ENCODE measurements at places on chromosomes 12 and 14.

GRCh38 chr12:93167841-93168492 lies 209.8 kb upstream of the NUDT4 start:
- DNase-seq: no peak

DNA sequence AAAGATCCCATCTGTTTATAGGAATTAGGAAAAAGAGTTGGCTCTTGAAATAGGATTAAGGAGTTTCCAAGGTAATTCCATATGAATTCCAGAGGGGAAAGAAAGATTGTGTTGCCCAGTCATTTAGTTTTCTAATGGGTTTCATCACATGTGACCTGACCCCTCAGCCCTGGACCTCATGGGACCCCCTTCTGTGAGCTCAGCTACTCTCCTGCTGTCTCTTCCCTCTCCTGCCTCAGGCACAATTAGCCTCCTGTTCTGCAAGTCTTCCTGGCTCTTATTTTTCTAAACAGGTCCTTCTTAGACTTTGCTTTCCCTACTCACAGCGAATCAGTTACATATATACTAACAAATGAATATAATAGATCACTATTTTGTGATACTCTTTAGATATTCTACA lies 237.7 kb downstream of the TRHDE start:
- no peak for DNase-seq

DNA sequence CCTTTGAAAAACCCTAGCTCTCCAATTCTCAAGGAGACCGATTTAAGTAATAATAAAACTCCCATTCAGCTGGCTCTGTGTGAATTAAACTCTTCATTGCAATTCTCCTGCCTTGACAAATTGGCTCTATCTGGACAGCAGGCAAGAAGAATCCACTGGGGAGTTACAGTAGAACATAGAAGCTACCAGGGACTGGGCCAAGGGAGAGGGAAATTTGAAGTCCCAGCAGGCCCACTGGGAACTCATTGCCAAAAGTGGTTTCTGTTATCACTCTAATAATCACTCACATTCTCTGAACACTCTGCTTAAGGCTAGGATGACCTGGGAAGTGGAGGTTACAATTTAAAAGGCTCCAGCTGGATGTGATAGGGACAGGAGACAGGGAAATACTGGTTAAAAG lies 384.5 kb upstream of the CCDC196 start:
- DNase-seq: no peak

GRCh38 chr14:100585448-100586152 lies 1.6 kb downstream of the BEGAIN start:
- no peak for DNase-seq

DNA sequence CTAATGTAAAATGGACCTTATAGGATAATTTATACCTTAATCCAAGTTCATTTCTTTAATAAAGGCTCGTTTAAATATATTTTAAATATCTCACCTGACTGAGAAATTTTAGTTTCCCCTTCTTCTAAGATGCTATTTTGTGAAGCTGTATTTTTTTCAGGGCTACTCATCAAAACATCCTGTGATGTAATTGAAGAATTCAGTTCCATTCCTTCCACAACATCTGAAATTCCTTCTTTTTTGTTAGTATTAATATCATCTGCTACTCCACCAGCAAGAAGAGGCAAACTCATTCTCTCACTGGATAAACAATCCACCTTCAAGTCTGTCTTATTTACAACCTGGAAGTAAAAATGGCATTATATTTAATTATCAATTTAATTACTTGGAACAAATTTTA lies 22.5 kb downstream of the LGALS3 start:
- DNase-seq: no peak

DNA sequence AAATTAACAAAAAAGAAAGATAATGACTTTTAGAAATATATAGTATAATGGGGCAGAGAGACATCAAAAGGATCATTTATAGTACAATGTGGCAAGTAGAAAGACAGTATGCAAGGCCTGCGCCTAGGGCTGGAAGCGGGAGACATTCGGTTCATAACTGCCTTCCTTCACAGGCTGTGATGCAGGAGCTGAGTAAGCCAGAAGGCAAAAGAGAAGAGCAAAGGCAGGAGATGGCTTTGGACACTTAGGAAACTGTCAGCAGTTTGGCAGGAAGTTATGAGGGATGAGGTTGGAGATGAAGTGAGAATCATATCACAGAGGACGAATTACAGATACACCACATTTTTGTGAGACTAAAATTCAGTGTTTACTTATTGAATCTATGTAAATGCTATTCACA lies 97.8 kb downstream of the EPS8 start:
- DNase-seq: no peak

GRCh38 chr12:68326716-68327115 lies 5.4 kb downstream of the MDM1 start:
- no peak for DNase-seq

DNA sequence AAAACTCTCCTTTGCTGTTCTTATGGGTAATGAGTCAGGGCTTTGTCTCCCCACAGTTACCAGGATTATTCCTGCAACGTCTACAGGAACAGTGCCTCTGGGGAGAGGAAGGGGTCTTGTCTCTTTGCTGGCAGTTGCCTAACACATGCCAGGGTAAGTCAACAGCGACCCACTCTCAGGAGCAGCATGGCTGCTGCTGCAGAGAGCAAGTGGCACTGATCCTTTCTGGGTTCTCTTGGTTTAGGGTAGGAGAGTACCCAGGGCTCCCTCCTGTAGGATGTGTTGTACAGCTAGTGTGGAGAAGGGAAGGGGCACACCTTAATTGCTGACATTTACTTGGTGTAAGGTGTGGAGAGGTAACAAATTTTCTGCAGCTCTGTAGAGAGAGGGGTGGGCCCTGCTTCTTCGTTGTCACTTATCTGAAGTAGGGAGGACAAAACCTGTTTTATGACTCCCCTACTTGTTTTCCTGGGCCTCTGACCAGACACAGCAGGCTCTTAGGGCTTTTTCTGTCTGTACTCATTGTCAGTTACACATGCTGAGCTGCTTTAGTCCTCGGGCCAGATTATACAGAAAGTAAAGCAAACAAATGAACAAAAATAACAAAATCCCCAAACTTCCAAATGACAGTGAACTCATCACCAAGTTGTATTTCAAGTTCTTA lies 168.2 kb downstream of the ACSS3 start:
- no peak for DNase-seq

GRCh38 chr12:42798811-42799438 lies 209.4 kb upstream of the PRICKLE1 start:
- DNase-seq: no peak

DNA sequence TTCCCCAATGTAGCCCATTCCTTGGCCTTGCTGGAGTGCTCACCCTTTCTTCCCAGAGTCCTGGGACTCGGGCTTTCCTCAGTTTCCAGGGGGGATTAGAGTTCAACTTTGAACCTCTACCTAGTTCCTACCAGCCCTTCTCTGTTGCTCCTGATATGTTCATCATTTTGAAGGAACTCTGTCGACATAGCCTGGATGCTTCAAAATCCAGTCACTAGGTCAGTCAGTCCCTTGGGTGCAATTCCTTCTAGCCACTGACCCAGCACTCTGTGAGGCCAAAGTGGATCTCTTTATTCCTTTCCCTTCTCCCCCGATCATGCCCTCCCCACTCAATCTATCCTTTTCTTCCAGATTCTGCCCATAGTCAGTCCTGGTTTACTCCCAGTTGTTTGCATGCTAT lies 72.3 kb upstream of the TMCC3 start:
- DNase-seq: no peak

GRCh38 chr12:90675106-90675505 lies 279.9 kb downstream of the CCER1 start:
- DNase-seq: no peak

DNA sequence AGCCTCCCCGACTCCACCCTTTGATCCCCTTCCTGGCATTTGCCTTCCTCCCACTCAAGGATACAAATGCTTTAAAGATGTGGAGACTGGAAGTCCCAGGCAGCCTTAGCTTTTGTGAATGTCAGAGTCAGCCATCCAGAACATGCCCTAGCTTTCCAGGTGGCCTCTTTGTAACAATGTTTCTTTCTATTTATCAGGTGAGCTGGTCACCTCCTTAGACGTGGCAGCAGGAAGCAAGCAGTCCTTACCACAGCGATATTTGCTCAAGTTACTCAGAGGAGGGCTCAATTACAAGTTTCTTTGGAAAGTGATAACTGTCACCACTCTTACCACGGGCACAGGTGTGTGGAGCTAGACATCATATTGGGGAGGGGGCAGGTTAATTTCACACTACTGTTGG lies 4.9 kb downstream of the GALNT6 start:
- no peak for DNase-seq

DNA sequence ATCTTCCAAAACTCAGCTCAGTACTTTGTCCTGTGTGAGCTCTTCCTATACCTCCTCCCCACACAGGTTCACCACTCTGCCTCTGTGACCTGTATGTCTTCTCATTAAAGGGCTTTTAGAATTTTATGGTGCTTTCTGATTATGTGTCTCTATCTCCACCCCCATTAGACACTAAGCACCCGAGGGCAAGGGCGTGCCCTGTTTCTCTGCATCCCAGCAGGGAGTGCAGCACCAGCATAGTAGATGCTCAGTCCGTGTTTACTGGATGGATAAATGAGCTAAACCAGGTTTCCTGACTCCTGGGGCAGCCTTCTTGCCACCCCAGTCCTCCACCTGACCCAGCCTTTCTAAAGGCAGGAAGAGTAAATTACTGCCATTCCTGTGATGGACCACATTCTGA lies 333.8 kb downstream of the CACNA1C start:
- no peak for DNase-seq

- DNase-seq: no peak
Observed at GRCh38 chr14:22502007-22502406, 87.0 kb downstream of the DAD1 start.

DNA sequence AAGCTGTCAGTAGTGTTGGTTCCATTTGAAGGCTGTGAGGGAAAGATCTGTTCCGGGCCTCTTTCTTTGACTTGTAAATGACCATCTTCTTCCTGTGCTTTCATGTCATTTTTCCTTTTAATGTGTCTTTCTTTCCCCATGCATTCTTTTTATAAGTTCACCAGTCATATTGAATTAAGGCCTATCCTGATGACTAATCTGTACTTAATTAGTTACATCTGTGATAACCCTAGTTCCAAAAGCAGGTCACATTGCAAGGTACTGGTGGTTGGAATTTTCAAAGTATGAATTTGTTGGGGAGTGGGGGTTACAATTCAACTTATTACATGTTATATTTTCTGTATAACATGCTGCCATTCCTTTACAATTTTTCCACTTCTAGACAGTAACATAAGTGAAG lies 1642.1 kb upstream of the FLRT2 start:
- DNase-seq: no peak

DNA sequence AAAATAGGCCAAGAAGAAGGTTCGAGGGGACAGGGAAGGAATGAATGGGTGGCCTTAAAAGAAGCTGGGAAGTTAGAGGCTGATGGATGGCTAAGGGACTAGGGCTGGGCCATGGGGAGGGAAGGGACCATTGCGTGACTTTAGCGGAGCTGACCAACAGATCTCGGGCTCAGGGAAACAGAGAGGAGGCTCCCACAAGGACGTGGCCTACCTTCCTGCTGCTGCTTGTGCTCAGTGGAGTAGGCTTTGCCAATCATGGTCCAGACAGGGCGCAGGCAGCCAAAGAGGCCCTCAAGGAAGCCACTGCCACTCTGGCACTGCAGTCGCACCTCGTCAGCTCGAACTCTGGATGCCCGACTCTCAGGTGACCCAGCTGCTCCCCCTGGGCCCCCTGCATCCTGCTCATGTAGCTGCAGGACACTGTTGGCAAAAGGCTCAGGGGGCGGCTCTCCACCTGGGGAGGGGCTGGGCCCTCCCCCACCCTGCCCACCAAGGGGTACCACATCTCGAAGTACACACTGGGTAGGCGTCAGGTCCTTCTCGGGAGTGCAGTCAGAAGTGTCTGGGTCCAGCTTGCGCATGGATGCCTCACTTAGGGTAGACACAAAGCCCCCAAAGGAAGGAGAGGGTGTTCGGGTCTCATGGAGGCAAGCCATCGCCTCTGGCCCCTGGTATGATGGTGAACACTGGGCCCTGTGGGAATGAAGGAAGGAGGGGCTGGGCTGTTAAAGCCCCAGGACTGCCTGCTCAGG lies 12.3 kb downstream of the MAP3K12 start:
- no peak for DNase-seq

DNA sequence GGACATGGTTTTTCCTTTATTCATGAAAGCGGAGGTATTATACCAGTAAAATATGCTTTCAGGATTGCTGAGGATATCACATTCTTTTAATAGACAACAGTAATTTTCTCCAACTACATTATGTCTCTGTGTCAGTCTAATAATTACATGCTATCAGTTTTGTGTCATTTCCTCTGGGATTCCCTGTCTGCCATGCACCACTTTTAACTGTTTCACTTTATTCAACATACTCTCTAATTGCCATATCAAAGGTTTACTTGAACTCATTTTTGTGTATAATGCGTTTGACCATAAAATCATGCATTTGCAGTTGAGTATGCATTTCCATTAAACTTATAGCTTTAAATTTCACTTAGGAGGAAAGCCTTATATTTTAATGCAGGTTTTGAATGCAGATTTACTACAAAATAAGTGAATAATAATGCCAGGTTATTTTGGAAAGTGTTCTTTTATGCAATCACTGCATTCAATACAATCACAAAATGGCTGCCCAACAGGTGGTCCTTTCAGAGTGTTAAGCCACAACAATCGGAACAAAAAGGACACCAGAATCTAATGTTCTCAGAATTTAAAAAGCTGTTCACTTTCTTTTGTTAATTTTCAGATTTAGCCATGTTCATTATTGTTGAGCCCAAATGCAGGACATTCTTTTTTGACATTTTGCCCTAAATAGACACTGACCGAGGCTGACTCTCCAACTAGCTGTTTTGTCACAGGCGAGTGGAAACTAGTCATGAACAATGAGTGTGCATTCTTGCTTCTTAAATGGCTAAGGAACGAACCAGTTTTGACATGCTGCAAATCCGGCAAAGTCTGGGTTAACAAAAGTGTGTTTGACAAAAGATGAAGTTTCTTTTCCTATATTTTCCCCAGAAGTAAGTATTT lies 40.9 kb downstream of the MBIP start:
- DNase-seq: no peak

DNA sequence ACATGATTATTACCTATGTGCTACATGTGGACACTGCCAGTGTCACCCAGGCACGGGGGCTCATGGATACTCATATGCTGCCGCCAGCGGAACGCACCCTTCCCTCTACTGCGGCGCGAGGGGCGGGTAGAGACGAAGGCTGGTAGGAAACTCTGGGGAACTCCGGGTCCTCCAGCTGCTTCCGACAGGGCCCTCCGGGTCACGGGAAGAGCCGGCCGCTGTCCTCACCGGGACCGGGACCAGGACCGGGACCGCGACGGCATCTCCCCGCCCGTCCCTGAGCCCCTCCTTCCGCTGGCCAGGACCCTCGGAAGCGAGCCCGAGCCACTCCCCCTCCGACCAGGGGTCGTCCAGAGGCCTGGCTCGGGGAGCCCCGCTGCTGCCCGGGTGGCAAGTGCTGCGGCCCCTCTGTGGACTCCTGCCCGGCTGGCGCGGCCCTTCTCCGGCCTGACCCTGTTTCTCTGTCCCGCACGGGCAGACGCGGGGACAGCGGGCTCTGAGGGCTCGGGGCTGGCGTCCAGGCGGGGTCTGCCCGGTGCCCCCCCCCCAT lies 209.6 kb downstream of the ADGRD1 start:
- DNase-seq: no peak

DNA sequence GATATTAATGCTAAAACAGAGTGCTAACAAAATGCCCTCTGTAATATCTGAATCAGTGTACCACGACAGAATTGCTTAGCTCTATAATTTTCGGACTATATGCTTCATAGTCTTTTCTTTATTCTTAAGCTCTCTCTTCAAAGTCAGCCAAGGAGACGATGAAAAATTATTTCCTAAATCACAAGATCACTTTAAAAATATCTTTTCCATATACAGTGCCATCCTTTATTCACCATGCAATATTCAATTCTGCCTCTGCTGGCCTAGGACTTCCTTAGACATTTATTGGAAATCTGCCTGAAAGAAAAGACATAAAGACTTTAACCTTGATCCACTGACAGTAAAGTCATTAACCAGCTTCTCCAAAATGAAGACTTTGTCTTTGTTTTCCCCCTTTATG lies 238.9 kb upstream of the BTG1 start:
- no peak for DNase-seq

Data from CD4-positive, alpha-beta T cell treated with Interleukin-4 for 4 hours (primary cell).